ENCODE measurements at places on chromosomes 16 and 17.

DNA sequence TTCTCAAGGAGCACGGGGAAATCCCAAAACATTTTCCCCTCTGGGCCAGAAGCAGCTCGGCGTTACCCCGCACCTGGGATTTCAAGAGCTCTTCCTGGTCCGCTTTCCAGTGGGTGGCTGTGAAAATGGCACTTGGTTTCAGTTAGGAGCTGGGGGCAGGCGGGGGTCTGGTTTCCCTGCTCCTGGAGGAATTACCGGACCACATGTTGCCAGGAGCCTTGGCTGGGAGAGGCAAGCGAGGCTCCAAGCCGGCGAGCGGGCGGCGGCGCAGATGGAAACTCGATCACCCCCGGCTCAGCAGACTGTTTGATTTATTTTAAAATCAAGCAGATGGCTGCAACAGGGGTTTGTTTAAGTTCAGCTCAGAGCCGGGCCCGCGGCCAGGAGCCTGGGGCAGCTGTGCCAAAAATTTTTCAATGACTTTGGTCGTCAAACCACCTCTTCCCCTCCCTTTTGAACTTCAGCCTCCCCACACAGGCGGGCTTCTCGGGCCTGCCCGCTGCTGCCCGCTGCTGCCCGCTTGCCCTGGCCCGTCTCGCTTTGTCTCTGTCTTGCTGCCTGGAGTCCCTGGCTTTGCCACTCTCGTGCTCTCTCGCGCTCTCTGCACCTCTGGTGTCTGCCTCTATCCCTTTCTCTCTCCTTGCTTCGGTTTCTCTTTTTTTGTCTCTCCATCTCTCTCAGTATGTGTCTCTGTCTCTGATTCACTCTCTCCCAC, 108.0 kb upstream of the CIBAR2 start:
- no peak for DNase-seq

DNA sequence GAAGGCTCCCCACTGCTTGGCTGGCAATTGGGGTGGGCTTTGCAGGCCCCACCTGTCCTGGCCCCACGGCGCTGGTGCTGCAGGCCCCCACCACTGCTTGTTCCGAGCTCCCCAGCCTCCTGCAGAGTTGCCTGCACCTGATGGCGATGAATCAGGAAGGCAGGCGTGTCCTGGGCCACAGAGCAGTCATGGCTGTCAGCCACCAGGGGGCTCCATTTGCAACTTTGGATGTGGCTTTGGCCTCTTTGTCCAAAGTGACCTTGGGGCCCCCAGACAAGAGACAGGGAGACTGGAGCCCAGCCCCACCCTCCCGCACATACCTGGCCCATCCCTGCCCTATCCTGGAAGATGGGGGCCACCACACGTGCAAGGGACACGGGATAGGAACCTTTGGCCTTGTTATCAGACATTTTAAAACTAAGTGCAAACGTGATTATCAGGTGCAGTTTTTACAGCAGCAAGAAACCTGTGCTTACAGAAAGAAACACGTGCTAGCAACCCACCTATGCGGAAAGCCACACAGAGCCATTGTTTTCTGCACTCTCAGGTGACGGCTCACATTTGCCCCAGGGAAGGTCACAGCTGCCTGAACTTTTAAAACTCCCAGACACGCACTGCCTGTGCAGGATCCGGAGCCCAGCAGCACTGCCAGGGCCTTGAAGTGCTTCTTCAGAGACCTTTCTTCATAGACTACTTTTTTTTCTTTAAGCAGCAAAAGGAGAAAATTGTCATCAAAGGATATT, at the start of gene DNASE1:
DNASE1 (plus strand) TSS at position 443 of the 743 bp plus-strand sequence. CDS start 683 bp downstream, outside the sequence.
- DNase-seq = peak; percentile 43

GRCh38 chr17:81309140-81309858, 14.2 kb upstream of the SLC38A10 start:
- DNase-seq = no peak

GRCh38 chr17:2068031-2068518, 13.2 kb downstream of the HIC1 start:
- DNase-seq = no peak

- DNase-seq = no peak
Measured at GRCh38 chr17:78655251-78655940, 78.2 kb upstream of the DNAH17 start.

- DNase-seq = no peak
Measured at GRCh38 chr16:55340445-55340844, 16.4 kb downstream of the IRX6 start.

DNA sequence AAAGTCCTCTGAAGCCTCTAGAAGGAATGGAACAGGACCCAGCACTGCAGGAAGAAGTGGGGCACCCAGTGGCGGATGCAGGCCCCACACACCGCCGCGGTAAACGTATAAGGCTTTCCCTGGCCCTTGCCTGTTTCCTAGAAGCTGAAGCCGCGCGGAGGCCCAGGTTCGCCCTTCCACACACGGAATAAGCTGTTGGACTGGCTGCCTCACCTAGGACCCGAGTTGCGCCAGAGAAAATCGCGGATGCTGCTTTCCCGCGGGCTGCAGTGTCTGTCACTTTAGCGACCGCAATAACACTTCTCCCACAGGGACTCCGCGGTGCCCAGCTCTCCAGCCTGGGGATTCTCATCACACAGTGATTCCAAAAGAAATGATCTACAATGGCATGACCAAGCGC, 1736.9 kb downstream of the TP53TG3F start:
- no peak for DNase-seq

Data from naive thymus-derived CD8-positive, alpha-beta T cell (primary cell).